ENCODE measurements at places on chromosomes 4 and X.

DNA sequence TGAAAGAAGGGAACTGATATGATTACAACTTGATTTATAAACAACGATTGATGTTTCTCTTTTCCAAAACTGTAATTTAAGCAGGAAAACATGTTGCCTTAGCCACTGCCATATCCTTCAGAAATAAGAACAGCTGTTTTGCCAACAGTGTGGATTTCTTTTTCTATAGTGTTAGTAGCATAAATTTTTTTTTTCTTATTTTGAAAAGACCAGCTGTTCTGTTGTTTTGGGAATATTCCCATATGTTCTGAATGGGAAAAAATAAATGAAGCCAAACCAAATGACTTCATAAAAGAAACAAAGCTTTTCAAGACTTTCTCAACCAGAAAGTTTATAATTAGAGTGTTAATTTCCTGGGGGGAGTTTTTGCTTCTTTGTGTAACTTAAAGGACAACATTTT lies 83.9 kb upstream of the ARHGAP24 start:
- no peak for DNase-seq

- no peak for DNase-seq
These were observed 68.5 kb downstream of the CEP44 start for GRCh38 chr4:174352061-174352819.

DNA sequence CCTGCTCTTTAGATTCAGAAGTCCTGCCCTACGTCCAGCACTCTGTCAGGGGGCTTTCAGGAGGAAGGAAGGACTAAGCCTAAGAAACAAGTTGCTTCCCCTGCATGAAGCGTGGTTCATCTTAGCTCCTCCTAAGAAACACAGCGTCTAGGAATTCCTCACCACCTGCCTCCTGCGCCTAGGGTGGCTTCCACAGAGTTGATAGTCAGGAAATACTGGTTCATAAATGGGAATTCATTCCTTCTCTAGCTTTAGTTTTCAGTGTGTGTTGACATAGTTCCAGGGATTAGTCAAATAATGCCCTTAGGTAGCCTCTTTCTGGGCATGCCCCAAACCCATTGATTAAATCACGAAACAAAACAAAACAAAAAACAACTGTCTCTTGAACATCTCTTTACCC lies 1.7 kb upstream of the MXRA5 start:
- DNase-seq = no peak

GRCh38 chr4:1208266-1208961 lies 36.0 kb upstream of the SPON2 start:
- DNase-seq = no peak

DNA sequence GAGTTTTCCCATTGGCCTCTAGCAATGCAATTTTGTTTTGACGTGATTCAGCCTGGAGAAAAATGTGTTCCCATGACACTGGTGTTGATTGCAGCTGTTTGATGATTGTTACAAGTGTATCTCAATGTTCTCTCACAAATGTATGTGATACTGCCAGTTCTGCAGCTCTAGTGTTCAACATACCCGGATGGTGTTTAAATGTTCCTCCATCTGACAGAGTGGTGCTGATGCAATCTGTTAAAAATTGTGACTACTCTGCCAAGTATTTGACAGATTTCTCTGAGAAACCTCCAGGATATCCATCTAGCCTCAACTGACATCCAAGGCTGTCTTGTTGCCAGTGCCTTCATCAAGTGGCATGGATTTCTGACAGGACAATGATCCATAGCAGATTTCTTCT lies 657.2 kb upstream of the DIAPH2 start:
- DNase-seq = no peak

- no peak for DNase-seq
These were observed 291.8 kb upstream of the HAND2 start for GRCh38 chr4:173821876-173822275.

DNA sequence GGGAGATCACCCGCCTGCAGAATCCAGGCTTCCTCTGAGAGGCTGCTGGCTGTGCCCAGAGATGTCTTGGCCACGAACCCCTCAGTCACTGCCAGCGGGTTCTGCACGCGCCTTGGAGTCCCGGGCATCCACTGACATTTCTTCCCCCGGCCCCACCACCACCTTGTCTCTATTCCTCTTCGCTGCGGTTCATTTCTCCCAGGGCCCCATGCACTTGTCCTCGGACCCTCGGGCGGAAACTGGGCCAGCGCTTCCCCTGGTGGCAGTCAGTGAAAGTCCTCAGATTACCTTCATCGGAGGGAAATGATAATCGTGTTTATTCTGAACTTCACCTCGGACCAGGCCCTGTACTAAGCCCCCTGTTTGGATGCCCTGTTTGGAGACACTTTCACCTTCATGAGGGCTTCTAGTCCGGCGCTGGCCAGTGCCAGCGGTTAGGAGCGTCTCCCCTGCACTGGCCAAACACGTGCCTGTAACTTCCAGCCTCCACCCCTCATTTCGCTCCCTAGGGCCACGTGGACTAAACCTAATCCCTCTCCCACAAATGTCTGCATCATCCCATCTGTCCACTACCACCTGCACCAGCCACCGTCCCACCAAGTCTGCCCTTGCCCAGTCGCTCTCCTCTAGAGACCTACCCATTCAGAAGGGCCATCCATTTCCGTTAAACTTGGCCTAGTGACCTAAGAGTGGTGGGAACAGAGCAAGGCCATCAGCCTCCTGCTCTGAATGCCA lies 82.0 kb downstream of the DCTD start:
- no peak for DNase-seq

GRCh38 chr4:169236078-169236477 lies 34.7 kb downstream of the SH3RF1 start:
- no peak for DNase-seq

DNA sequence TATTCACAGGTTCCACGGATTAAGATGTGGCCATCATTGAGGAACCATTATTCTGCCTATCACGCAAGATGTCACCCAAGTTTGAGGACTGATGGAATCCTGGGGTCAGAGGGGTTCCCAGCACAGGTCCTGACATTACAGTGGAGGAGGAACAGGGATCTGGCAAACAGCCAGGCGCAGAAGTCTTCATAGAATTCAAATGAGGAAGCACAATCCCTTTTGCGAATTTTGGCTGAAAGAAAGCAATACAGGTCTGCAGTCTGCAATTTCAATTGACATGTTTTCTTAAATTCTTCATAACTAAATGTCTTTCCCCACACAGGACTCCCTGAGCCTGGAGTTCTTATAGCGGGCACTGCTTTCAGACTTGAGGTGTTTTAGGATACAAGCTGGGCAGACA lies 14.5 kb downstream of the DOCK11 start:
- DNase-seq = no peak

DNA sequence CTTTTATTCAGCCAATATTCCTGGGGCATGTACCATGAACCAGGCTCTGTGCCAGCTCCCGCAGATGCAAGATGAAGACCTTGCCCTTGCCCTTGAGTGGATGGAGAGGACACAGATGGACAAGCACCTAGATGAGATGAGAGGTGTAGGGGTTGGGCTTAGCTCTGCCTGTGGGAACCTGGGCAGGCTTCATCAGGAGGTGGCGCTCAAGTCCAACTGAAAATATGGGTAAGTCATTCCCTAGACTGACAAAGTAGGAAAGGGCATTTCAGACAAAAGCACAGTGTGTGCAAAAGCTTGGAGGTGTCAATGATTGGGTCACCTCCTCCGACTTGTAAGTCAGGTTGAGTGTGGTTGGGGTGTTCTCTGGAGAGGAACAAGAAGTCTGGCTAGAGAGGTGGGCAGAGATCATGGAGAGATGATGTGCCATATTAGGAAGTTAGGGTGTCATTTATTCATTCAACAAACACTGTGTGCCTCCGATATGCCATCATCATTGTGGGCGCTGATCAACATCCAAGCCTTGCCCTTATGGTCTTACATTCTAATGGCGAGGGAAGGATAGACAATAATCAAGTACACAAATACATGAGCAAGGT lies 64.6 kb downstream of the ANAPC4 start:
- no peak for DNase-seq

- no peak for DNase-seq
These were observed 67.8 kb downstream of the SPCS3 start for GRCh38 chr4:176387571-176387970.

- no peak for DNase-seq
These were observed 39.9 kb upstream of the HMX1 start for GRCh38 chr4:8911316-8912088.

- DNase-seq = no peak
These were observed 829 bp downstream of the ELOVL6 start for GRCh38 chr4:110197529-110198042.

- DNase-seq = no peak
These were observed 50.5 kb downstream of the MND1 start for GRCh38 chr4:153394945-153395344.

- no peak for DNase-seq
These were observed 569.1 kb upstream of the GALNT7 start for GRCh38 chr4:172599554-172599953.

- no peak for DNase-seq
These were observed 226.6 kb downstream of the NSUN7 start for GRCh38 chr4:40976343-40976742.

GRCh38 chrX:68938244-68939004 lies 109.6 kb downstream of the EFNB1 start:
- DNase-seq = no peak

- DNase-seq = no peak
These were observed 126.4 kb upstream of the GATB start for GRCh38 chr4:151887031-151887815.

DNA sequence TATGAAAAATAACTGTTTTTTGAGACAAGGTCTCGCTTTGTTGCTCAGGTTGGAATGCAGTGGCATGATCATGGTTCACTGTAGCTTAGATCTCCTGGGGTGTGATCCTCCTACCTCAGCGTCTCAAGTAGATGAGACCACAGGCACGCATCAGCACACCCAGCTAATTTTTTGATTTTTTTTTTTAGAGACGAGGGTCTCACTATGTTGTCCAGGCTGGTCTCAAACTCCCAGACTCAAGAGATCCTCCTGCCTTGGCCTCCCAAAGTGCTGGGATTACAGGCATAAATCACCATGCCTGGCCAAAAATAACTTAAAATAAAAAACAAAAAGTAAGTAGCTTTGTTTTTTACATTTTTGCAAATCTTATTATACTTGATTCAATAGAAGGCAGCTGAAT lies 63.3 kb downstream of the NOCT start:
- DNase-seq = no peak

DNA sequence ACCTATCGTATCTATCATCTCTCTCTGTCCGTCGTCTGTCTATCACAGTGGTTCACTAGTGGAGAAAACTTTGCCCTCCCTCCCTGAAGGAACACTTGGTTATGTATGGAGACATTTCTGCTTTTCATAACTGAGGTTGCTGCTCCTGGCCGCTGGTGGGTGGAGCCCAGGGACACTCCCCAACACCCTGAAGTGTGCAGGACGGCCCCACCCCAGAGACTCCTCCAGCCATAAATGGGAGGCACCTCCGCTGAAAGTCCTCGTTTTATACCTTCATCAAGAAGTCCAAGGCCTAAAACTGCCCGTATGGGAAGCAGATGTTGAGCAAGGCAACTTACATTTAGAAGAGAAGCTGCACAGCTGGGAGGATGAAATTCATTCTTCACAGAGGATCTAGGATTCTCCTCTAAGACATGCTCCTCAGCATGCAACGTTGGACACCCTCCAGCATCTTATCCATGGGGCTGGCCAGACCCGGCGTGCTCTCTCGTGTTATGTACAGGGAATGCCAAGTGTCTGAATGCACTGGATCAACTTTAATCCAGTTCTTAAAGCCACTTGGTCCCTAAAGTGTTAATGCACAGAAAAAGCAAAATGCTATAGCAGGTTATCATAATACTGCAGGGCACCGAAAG lies 43.5 kb downstream of the PRKX start:
- DNase-seq = no peak

- no peak for DNase-seq
These were observed 21.8 kb downstream of the KIAA1210 start for GRCh38 chrX:119105826-119106225.

GRCh38 chr4:88177983-88178625 lies 19.7 kb upstream of the ABCG2 start:
- no peak for DNase-seq

DNA sequence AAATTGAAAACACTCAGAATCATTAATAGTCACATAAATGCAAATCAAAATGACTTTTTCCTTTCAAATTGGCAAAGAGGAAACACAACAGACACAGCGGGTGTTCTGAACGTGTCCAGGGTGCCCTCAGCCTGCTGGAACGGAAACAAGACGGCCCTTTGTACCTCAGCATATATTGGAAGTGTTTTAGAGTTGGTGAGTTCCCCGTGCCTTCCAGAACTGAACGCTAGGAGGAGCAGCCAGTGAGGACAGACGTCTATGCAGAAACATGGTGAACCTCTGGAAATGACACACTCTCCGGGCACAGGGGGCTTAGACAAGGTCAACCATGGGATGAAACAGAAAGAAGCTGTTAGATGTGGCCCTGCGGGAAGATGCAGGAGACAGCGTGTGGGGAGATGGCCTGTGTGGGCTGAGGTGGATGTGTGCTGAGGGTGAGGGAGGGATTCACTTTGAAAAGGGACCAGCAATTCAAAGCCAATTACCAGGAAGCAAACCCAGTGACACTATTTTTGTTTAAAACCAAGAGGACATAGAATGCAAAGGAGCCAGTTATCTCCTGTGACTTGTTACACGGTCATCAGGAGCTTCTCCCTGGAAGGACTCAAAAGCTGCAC lies 40.4 kb downstream of the RNF212 start:
- peak; percentile 6 for DNase-seq

DNA sequence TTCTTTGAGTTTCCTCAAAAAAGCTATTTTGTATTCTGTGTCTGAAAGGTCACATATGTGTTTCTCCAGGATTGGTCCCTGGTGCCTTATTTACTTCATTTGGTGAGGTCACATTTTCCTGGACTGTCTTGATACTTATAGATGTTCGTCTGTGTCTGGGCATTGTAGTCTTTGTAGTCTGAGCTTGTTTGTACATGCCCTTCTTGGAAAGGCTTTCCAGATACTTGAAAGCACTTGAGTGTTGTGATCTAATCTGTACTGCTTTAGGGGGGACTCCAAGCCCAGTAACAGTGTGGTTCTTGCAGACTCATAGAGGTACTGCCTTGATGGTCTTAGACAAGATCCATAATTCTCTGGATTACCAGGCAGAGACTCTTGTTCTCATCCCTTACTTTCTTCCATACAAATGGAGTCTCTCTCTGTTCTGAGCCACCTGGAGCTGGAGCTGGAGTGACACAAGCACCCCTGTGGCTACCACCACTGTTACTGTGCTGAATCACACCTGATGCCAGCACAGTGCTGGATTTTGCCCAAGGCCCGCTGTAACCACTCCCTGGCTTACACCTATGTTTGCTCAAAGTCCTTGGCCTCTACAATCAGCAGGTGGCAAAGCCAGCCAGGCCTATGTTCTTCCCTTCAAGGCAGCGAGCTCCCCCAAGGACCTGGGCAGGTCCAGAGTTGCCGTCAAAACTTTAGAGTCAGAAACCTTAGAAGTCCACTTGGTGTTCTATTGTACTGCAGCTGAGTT lies 72.3 kb upstream of the EFHC2 start:
- DNase-seq = no peak

All from stimulated activated CD4-positive, alpha-beta T cell treated with anti-CD3 and anti-CD28 coated beads, TNF-alpha, amount 100 ng/mL, for 1 hour (primary cell).